Renal pelvis (tissue), 12 donors: ENCODE measurements at places on chromosomes 7 and 10. TPM values are rescaled to one million over a fixed set of nuclear protein-coding genes. Genes with fewer than 3 reads are reported as not detected.

Gene SFRP5
- polyA plus RNA-seq = 0.09 TPM

Gene NXPH1
- polyA plus RNA-seq = not detected

Gene ASCC1
- 57.4 TPM for polyA plus RNA-seq

Gene ADARB2
- 1.1 TPM for polyA plus RNA-seq

Gene GPR22
- polyA plus RNA-seq = 0.20 TPM

Gene INA
- 0.18 TPM for polyA plus RNA-seq

Gene LSM8
- polyA plus RNA-seq = 71.5 TPM

Gene GPC2
- 13.6 TPM for polyA plus RNA-seq

Gene CLDN12
- polyA plus RNA-seq = 56.7 TPM

Gene MAP3K8
- 12.3 TPM for polyA plus RNA-seq

Gene VGF
- 0.28 TPM for polyA plus RNA-seq

Gene ADAM8
- polyA plus RNA-seq = 2.2 TPM

Gene CCL26
- not detected for polyA plus RNA-seq

Gene ZNF789
- 66.4 TPM for polyA plus RNA-seq

DNA sequence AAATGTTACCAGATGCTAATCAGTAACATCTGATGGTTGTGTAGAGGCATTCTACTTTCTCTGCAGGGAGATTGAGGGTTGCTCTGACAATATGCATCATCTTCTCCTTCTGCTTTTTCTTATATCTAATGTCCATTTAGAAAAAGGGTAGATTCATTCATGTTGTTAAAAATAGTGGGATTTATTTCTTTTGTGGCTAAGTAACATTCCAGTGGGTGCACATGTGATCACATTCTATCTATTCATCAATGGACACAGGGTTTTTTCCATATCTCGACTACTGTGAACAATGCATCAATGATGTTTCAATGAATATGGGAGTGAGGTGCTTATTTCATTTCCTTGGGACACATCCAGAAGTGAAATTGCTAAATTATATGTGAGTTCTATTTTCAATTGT lies 103.9 kb downstream of the CRPPA start:
- no peak for DNase-seq

- DNase-seq = no peak
Measured at GRCh38 chr10:79638318-79638717, 27.6 kb downstream of the SFTPA1 start.

GRCh38 chr10:117621196-117621595 lies 78.7 kb downstream of the EMX2 start:
- no peak for DNase-seq

DNA sequence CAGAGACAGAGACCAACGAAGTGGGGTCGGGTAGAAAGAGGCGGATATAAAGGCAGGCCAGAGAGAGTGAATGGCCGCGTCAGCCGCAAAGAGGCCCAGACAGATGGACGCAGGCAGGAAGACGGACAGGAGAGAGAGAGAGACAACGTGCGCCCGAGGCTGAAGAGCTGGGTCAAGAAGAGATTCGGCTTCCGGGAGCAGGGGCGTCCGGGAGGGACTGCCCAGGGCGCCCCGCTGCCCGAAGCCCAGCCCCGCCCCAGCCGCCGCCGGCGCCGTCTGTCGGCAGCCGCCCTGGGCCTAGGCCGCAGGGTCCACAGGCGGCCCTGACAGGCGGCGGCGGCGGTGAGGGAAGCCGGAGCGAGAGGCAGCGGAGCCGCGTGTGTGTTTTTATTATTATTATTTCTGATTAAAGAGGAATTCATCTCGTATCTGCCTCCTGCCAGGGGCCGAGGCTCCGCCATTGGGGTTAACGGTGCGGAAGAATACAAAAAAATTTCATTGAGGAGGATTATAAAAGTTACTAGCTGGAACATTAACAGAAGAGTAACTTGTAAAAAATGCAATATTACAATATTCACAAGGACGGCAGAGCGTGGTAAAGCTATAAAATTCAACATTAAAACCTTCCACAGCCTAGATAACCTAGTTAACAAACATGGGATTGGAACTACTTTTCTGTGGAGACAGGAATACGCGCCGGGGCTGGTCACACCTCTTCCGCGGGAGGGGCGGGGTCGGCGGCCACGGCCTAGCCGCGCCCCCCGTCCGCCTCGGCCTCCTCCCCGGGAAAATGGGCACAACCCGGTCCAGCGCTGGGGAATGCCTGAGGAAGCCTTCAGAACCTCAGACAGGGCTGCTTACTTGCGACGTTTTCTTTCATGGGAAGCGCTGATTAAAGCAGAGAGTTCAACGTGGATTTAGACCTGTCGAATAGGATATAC lies 29.7 kb upstream of the PAX2 start:
- DNase-seq = no peak

DNA sequence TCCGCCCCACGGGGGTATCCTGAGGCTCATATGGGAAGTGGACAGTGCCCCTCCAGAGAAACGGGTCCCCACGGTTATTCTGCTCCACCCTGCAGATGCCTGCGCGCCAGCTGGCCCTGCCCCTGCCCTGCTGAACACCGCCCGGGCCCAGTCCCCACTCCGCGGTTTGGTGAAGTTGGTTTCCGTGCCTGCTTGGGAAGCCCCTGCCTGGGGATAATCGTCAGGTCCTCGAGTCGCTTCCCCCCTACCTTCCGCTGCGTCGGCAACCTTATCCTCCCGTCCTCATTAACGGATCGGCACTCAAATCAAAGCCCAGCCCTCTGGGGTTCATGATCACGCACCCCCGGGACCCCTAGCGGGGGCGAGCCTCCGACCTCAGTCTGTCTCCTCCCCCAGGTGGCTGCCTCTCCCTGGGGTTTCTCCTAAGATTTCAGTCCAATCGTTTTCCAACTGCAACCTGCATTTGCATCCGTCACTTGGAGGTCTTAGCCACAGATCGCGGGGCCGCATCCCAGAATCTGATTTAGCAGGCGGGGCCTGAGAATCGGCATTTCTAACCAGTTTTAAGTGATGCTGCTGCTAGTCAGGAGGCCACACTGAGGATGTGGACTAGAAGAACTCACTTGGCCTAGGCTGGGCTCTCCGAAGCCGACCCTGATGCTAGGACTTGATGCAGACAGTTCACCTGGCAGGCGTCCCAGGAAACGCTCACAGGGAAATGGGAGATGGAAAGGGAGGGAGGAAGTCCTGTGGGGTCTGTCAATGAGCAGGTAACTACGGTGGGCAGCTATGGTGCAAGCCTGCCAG lies 27.6 kb downstream of the WDR86 start:
- DNase-seq = peak; percentile 12

GRCh38 chr10:26524161-26524896 lies 86.2 kb downstream of the APBB1IP start:
- DNase-seq = no peak

DNA sequence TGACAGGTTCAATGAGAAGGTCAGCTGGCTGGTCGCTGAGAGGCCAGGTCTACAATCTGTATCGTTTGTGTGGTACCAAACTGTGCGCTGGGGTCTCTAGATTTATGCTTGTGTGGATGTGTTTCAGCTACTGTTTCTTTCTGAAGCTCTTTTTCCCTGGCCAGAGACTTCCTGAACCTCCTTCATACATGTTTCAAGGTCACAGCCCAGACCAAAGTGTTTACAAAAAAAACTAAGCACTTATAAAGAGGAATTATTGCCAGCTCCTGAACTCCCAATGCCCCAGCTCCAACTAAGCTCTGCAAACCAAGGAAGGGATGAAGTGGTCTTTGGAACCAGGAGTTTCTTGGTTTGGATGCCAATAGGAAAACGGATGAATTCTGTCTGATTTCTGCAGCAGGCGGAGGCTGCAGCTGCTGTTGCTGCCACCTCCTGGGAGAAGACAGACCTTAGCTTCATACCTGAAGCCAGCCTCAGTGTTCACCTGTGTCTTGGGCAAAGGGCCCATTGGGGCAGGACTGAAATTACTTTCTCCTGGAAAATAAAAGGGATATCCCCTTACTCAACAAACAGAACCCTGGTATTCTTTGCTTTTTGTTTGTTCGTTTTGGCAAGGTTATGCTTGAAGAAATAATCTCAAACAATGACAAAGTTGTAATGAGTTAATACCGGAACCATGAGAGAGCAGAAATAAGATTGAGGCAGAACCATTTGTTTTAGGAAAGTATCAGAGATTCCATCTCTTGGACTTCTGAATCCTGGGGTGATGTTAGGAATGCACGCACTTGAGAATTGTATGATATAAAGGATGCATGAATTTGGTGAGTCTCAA lies 24.6 kb upstream of the MKLN1 start:
- no peak for DNase-seq

- no peak for DNase-seq
Measured at GRCh38 chr10:3948843-3949242, 163.8 kb upstream of the KLF6 start.

GRCh38 chr10:33524966-33525365 lies 190.5 kb upstream of the NRP1 start:
- DNase-seq = no peak

- DNase-seq = no peak
Measured at GRCh38 chr10:91088300-91089140, 131.9 kb upstream of the PCGF5 start.

- no peak for DNase-seq
Measured at GRCh38 chr7:120794106-120794729, 63.7 kb downstream of the TSPAN12 start.

- DNase-seq = no peak
Measured at GRCh38 chr7:123011766-123012369, 16.4 kb upstream of the TAS2R16 start.

DNA sequence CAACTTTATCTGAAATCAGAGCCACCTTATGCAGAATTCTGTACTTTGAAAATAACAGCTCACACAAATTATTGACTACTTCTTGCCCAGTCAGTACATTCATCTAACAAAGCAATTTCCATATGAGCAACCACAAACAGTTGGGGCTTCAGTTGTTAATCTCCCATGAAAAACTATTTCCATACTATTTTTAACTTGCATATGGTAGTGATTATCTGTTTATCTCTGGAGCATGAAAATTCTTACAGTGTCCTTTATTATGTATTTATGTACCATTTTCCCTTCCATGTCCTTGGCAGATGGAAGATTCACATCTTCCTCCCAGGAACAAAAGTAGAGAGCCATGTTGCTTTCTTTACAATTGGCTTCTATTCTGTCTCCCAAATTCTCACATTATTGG lies 285.7 kb downstream of the CRPPA start:
- no peak for DNase-seq

- peak; percentile 60 for DNase-seq
Measured at GRCh38 chr7:3955751-3956696, 655.0 kb downstream of the SDK1 start.

DNA sequence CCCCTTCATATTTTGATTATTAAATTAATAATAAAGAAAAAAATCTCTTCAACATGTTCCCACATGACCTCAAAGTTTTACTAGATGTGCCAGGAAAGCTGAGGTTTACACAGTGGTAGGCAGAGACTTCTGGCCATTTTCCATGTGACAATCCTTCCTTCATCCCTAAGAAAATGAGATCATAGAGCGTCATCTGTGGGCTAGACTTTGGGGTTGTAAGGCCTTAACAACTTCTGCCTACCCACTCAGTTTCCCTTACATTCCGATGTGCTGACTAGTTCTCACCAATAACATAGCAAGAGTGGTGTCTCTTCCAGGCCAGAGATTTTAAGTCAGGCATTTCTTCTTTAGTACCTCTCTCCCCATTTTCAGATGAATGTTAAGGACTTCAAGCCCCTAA lies 171.1 kb upstream of the PHF14 start:
- no peak for DNase-seq

- no peak for DNase-seq
Measured at GRCh38 chr10:74842301-74842954, 16.0 kb downstream of the KAT6B start.

DNA sequence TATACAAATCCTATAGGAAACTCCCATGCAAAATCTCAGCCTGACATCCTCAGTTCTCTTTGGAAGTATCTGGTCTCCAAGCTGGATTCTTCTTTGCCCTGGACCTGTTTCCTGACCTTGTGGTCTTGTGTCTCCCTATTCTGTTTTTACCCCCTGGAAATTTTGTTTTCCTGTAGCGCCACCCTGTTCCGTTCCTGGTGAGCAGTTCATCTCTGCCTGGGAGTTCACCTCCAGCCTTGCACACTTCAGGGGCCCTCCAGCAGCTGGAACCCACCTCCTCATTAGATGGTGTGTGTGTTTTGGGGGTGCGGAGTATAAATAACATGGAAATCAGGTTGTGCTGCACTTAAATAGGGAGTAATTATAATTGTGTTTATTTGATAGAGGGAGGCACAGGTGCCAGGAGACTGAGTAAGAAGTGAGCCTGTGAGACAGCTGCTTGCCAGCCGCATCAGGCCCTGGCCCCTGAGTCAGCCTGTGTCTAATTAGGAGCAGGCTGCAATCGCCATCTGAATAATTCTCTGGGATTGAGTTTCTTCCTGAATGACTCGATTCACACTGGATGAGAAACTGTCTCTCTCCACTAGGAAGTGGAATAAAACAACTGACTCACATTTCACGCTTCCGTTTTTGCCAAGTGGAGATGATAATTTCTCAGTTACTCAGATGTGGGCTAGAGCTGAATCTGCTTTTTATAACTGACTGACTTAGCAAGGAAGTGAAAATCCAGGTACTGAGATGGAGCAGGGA lies 69.4 kb upstream of the HECTD2 start:
- DNase-seq = no peak

DNA sequence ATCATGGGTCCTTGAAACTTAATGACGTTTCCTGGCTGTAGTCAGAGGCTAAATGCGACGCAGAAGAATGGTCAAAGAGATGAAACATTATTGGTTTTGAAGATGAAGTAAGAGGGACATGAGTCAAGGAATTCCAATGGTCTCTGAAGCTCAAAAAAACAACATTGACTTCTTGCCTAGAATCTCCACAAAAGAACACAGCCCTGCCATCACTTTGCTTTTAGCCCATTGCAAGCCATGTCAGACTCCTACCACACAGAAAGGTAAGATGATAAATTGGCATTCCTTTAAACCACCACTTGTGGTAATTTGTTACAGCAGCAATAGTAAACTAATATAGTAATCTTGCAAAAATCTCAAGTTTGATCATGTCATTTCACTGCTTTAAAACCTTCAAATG lies 109.4 kb downstream of the TMEM26 start:
- no peak for DNase-seq

DNA sequence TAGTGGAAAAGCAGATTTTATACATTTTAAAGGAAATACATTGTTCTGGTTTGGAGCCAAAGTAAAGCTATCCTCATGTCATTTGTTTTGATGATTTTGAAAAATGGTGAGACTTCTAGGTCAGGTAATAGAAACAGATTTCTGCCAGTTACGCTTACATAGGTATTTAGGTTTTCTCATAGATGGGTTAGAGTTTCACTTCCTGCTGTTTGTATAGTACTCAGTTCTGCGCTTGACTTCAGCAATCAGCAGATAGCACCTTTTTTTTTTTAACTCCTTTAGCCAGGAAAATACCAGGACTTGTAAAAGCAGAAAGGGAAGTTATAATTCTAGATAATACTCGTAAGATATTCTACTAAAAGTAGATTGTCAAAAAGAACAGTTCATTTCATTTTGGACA lies 209.8 kb upstream of the POM121L12 start:
- no peak for DNase-seq

GRCh38 chr7:114956702-114957101 lies 34.8 kb downstream of the MDFIC start:
- DNase-seq = no peak

GRCh38 chr7:21011153-21011552 lies 224.5 kb upstream of the SP8 start:
- DNase-seq = no peak
